Stimulated activated CD4-positive, alpha-beta T cell treated with anti-CD3 and anti-CD28 coated beads, Interleukin-1b, Interleukin-23, amount 100 ng/mL, for 1 hour (primary cell): ENCODE measurements at places on chromosomes 6 and 20.

GRCh38 chr20:32495949-32496348 lies 89.2 kb downstream of the NOL4L start:
- DNase-seq = no peak

DNA sequence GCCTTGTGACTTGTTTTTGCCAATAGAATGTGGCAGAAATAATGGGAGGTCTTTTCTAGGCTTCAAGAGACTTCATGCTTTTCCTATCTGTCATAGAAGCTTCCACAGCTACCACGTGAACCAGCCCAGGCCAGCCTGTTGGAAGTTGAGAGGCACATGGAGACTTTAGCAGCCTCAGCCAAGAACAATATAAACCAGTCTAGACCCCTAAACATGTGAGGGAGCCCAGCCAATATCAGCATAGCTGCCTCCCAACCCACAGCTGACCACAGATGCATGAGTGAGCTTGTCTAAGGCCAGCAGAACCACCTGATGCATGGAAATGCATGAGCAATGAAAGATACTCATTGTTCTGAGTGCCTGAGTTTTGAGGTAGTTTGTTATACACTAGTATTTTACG lies 540.7 kb upstream of the BTBD3 start:
- DNase-seq = no peak

- no peak for DNase-seq
These were observed 266.7 kb downstream of the CDH26 start for GRCh38 chr20:60224914-60225313.

GRCh38 chr6:34593701-34594100 lies 37.6 kb upstream of the SPDEF start:
- DNase-seq = no peak

- no peak for DNase-seq
These were observed 138.8 kb upstream of the JARID2 start for GRCh38 chr6:15106958-15107643.

GRCh38 chr6:159979136-159979874 lies 10.4 kb downstream of the IGF2R start:
- no peak for DNase-seq

- no peak for DNase-seq
These were observed 212.7 kb downstream of the COL12A1 start for GRCh38 chr6:74993136-74993535.
